MV-4-11 (cell line): ENCODE measurements at places on chromosomes 5 and 9.

DNA sequence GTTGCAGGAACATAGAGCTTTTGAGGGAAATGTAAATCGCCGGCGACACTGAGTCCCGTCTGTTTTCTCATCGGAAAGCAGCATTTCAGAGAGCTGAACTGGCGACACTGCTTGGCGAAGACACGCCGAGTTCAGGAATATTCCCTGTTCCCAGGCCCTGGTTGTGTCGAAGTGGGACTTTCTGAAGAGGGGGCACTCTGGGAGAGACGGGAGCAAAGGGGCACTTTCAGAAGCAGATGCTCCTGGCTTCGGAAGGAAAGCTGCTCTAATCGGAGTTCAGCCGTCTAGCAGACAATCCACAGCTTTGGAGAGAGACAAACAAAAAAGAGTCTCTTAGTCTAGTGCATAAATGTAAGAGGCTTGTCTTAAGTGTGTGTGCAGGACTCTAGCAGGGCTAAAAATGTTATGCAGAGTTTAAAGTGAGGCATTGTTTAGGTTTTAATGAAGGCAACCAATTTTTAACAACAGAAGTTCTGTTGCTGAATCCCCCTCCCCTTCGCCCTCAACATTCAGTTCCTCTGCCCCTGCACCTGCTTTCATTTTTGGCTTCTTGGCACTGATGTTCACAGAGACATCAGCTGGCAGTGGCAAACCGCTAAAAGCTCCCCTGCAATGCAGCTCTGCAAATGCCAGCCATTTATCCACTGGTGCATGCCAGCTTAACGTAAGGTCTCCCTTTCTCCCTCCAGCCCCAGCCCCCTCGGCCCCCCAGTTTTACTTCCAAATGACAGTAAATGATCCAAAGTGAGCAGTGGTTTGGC, 289.5 kb upstream of the MPDZ start:
- DNase-seq: no peak

DNA sequence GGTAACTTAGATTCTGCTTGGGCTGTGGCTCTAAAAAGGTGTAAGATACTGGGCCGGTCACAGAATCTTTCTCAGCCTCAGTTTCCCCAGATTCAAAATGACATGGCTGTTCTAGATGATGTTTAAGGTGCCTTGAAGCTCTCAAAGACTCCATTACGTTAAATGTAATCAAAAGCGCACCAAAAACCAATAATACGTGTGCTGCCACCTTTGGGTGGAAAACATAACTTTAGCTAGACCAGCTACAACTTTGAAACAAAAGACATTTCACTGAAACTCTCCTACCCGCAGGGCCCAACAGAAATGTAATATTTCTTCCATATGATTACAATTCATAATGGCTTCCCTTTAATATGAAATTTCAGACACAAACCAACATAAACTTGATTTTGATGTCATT, 35.0 kb upstream of the PCSK5 start:
- peak; percentile 38 for DNase-seq

GRCh38 chr9:94971378-94972131, 245.1 kb downstream of the AOPEP start:
- no peak for DNase-seq

DNA sequence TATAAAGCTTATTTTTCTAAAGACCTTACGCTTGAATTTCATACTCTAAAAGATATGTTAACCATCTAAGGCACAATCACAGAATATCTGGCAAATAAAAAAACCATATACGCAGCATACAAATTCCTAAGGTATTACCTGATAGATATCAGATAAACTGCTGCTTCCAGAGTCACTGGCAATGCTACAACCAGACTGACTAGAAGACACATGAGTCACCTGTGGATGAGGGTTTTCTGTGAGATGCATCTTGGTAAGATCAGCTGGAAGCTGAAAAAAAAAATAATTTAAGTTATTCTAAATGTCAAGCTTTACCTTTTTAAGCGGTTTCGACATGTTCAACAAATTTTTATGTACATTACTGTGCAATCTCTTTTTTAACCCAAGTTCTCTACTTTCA, 113.8 kb downstream of the RAPGEF6 start:
- no peak for DNase-seq

DNA sequence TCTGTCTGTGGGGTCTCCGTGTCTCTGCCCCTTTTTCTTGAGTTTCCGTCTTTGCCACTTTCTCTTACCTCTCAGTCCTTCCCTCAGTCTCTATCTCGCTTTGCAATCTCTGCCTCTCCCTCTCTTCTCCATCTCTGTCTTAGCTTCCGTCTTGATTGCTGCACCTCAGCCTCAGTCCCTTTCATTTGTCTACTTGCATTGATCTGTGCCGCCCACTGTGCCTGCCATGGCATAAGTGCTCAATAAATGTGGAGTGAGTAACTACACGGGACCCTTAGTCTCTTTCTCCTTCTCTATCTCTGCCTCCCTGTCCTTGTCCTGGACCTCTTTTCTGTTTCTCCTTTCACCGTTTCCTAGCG, 6.6 kb downstream of the PCDHGC5 start:
- DNase-seq: no peak

GRCh38 chr5:139942243-139942642, 100.9 kb downstream of the NRG2 start:
- no peak for DNase-seq

DNA sequence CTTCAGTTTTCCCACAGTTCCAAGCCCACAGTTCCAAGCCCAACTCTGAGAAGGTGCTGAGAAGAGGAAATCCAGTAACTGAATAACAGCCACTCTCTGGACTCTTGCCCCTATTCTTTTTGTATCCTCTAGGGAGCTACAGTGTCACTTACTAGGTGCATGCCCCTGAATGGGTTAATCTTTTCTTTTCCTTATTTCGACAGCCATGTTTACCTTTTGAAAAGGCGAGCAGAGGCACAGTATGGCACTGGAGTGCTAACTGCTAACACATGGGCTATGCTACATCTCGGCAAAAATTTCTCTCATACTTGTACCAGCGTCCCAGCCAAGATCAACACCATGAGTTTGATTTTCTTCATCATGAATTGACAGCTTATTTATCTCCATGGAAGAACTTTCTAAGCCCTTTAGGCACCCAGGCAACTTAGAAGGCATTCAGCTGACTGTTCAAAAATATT, 222.6 kb downstream of the EBF1 start:
- DNase-seq: no peak

- DNase-seq: no peak
Observed at GRCh38 chr5:167929841-167930240, 361.6 kb upstream of the WWC1 start.

DNA sequence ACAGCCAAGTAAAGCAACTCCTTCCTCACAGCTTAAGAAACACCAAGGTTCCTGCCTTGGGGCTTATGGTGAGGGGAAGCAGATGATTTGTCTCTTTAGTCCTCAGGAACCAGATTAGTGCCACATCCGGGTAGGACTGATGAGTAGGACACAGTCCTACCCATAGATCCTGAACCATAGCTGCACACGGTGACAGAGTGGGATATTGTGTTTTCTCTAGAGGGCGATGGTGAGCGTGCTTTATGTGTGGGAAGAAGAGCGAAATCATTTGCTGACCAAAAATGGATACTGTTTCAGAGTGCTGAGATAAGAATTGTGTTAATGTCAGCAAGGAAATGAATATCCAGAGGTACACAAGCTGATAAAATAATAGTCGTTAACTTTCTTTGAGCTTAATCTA, 209.0 kb upstream of the FBXL7 start:
- no peak for DNase-seq

GRCh38 chr5:177553671-177554429, 513 bp downstream of the FAM193B start:
- DNase-seq: no peak
